ENCODE measurements at places on chromosomes 4 and X.

GRCh38 chr4:3403348-3403906, 38.3 kb upstream of the HGFAC start:
- no peak for DNase-seq

DNA sequence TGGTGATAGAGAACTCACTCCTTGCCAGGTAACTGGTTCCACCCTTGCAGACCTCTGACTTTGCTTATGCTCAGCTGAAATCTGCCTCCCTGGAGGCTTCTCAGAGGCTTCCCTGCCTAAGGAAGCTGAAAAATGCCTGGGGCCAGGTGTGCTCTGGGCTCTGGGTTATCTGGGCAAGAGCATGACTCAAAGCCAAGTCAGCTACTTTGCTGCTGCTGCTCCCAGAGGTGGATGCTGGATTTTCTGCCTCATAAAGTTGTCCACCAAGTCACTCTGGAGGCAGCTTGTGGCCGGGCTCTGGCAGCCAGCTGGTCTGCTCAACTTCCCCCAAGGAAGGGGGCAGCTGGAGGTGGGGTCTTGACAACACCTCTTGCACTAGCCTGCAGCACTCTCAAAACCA, 132.7 kb downstream of the PJA1 start:
- no peak for DNase-seq

DNA sequence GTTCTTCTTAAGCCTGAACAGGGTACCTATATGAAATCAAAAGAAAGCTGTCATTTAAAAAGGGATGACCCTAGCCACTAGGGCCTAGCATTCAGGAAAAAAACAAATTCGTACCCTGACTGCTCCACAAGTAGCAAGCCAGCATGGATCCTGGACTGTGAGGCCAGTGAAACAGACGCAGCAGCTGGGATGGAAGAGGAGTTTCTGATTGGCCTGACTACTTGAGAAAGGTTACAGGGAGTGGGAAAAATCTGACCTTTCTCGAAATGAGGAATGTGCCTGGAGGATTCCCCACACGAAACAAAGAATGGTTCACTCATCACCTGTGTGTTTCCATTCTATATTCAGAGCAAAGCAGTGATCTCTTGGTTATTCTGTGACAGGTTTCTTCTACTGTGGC, 87.6 kb upstream of the JADE1 start:
- DNase-seq = no peak

GRCh38 chr4:26431461-26432180, 58.7 kb downstream of the CCKAR start:
- DNase-seq = no peak

DNA sequence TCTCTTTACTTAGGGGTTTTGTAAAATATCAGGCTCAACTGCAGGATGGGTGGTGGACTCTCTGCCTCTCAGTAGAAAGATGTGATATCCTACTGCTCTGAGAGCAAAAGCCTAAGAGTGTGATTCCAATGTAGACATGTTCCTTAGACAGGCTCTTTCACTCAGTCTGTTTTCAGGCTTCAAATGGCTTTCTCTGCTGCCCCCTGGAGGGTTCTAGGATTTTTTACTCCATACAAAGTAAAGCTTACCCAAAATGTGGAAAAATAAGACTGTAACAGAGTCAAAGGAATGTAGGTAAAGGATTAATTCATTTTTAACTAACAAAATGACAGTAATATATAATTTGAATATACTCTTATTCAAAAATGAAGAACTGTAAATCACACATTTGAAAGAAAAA, 32.1 kb downstream of the ZGRF1 start:
- peak; percentile 67 for DNase-seq

DNA sequence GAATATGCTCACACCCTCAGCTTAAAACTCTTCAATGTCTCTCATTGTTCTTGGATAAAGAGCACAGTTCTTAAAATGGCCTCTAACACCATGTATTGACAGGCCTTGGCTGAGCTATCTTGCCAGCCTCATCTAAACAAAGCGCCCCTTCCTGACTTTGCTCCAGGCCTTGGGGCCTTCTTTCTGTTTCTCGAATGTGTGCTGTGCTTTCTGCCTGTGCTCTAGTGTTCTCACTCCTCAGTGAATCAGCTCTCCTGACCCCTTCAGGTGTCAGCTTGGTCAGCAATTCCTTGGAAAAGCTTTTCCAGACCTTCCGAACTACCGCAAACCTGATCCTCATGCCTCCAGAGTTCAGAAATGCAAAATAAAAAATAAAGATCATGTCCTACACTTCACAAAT, 346.3 kb upstream of the FSTL5 start:
- DNase-seq = no peak

GRCh38 chr4:153555730-153556434, 89.7 kb downstream of the TMEM131L start:
- DNase-seq = peak; percentile 79

GRCh38 chr4:109155084-109155483, 147.4 kb downstream of the COL25A1 start:
- DNase-seq = no peak

GRCh38 chr4:56424697-56425514, 10.5 kb downstream of the PPAT start:
- peak; percentile 43 for DNase-seq

DNA sequence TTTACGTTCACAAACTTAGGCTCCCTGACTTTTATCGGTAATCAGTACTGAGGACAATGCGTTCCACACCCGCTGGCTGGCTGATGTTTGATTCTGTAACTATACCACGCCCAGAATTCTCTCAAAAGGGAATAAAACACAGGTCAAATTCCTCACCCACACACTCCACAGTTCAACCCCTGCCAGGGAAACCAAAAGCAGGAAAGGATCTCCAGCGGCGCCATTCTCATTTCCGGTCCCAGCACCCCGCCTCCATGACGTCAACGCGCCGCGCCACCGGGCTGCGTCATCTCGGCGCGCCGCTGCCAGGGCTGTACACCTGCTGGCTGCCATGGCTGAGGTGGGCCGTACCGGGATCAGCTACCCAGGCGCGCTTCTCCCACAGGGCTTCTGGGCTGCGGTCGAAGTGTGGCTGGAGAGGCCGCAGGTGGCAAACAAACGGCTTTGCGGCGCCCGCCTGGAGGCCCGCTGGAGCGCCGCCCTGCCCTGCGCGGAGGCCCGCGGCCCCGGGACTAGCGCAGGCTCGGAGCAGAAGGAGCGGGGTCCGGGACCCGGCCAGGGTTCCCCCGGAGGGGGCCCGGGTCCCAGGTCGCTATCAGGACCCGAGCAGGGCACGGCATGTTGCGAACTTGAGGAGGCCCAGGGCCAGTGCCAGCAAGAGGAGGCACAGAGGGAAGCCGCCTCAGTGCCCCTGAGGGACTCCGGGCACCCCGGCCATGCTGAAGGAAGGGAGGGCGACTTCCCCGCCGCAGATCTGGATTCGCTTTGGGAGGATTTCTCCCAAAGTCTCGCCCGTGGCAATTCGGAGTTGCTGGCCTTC, at the start of the genes ACOX3 and TRMT44:
Gene ACOX3, minus strand, starts transcription at position 232 of the 820 bp plus-strand sequence. CDS start 24,202 bp downstream, outside the sequence.
Gene TRMT44, plus strand, starts transcription at position 286 of the 820 bp plus-strand sequence. Its CDS starts 46 bp downstream, at position 332.
- DNase-seq = peak; percentile 88

- no peak for DNase-seq
Measured at GRCh38 chr4:128775477-128775876, 34.0 kb upstream of the JADE1 start.

Measured in EH (cell line).